ENCODE measurements at places on chromosomes 7 and 10. TPM values are rescaled to one million over a fixed set of nuclear protein-coding genes. Genes with fewer than 3 reads are reported as not detected.

Gene TSPAN13
- total RNA-seq: 15.7 TPM

Gene GTF2IRD1
- 21.0 TPM for total RNA-seq

Gene IFIT1B
- total RNA-seq: not detected

Gene CHAT
- total RNA-seq: not detected
